SK-N-DZ (cell line): ENCODE measurements at places on chromosomes 1 and 21.

DNA sequence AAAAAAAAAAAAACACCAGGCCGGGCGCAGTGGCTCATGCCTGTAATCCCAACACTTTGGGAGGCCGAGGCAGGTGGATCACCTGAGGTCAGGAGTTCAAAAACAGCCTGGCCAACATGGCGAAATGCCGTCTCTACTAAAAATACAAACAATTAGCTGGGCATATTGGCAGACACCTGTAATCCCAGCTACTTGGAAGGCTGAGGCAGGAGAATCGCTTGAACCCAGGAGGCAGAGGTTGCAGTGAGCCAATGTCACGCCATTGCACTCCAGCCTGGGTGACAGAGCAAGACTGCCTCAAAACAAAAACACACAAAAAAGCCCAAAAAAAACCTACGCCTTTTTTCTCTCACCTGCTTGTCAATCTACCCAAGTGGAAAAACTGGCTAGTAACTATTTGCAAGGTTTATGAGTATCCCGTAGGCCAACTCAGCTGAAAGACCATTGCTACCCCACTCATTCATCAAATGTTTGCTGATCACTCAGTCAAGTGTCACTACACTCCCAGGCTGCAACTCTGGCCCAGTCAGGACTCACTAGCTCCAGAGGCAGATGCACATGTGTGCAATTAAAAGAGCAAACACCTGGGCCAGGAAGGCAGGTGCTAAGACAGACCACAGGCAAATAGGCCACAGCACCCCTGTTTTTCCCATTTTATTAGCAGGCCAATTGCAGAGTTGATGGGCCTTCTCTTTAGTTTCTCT is 2.0 kb downstream of the CSRP1 start:
- DNase-seq = no peak

- no peak for DNase-seq
Observed at GRCh38 chr1:155052439-155053395, 1.6 kb downstream of the ADAM15 start.

DNA sequence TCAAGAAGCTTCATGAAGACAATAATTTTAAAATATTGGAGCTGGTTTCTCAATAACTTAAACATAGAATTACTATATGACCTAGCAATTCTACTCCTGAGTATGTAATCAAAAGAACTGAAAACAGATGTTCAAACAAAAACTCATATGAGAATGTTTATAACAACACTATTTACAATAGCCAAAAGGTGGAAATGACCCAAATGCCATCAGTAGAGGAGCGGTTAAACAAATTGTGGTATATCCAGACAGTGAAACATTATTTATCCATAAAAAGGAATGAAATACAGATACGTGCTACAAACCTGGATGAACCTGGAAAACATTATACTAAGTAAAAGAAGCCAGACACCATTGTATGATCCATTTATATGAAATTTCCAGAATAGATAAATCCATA is 62.8 kb upstream of the UBE2U start:
- DNase-seq = no peak

DNA sequence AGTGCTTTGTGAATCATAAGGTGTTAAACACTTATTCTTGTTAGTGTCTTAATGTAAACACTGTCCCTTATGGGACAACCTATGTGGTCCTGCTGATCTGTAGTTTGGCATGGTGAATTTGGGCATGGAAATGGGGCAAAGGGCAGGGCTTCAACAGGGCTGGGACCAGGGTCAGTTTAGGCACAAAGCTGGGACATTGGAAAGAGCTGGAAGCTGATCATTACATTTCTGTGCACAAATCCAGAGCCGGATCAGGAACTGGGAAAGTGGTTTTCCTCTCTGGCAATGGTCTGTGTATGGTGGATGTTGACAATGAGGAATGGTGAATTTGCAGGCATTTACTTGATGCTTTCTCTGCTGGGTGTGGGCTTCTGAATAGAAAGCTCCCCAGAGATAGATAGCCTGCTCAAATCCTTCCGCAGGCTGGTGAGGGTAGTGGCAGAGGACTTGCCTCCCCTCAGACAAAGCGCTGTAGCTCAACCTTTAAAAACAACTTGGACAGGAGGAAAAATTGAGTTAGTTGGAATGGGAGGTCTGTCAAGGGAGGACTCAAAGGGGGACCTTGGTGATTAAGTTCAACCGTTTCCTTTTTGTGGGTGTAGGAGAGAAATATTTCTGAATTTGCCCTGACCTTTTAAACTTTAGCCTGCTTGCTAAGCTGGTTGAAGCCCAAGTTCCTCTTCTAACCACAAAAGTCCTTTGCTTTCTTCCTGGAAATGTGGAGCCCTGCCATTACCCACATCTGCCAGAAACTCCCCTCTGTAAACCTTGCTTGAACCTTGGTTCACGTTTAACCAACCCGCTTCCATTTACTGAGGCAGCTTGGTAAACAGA is 35.3 kb downstream of the HLX start:
- DNase-seq = peak; percentile 21

DNA sequence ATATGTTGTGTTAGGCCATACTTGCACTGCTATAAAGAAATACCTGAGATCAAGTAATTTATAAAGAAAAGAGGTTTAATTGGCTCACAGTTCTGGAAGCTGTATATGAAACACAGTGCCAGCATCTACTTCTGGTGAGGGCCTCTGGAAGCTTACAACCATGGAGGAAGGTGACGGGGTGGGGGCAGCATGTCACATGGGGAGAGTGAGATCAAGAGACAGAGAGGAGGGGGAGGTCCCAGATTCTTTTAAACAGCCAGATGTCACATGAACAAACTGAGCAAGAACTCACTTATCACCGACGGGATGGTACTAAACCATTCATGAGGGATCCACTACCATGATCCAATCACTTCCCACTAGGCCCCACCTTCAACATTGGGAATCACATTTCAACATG is 42.6 kb downstream of the TESK2 start:
- DNase-seq = no peak
